NCI-H187 treated with DMSO at 0.1 percent for 48 hours (cell line): ENCODE measurements at places on chromosomes 3 and 15.

- DNase-seq: no peak
Observed at GRCh38 chr3:55170444-55170843, 242.6 kb upstream of the LRTM1 start.

- DNase-seq: no peak
Observed at GRCh38 chr15:81331600-81331999, 7.7 kb upstream of the STARD5 start.

DNA sequence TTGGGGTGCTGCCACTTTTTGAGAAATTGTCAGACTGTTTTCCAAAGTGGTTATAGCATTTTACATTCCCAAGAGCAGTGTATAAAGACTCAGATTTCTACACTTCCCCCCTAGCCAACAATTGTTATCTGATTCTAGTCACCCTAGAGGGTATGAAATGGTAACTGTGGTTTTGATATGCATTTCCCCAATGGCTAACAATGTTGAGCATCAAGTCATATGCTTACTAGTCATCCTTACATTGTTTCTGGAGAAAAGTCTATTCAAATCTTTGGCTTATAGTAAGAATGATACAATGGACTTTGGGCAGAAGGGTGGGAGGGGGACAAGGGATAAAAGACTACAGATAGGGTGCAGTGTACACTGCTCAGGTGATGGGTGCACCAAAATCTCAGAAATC, 73.3 kb downstream of the CSNK1G1 start:
- no peak for DNase-seq

DNA sequence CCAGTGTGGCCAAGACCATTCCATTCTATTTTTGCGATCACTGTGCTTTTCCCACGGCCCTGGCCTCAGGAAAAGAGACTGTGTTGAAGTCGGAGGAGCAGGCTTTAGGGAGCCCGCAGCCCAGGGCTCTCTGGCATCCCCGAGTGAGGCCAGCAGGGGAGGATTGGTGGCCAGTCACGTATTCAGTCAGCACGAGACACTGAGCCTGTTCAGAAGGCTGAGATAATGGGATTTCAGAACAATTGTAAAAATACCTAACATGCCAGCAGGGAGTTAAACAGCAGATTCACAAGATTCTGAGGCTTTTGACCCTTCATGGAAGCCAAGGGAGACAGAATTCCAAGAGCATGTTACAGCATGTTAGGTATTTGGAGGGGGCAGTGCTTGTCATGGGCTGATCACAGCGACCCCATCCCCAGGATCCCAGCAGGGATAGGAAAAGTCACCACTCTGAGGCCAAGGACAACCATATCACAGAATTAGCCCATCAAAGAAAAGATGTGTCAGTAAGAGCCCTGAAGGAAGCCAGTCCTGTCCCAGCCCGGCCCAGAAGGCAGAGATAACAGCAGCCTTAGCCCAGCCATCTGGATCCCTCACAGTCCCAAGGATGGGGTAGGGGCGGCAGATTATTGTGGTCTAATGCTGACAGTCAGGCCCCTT, 40.6 kb downstream of the AMOTL2 start:
- no peak for DNase-seq

DNA sequence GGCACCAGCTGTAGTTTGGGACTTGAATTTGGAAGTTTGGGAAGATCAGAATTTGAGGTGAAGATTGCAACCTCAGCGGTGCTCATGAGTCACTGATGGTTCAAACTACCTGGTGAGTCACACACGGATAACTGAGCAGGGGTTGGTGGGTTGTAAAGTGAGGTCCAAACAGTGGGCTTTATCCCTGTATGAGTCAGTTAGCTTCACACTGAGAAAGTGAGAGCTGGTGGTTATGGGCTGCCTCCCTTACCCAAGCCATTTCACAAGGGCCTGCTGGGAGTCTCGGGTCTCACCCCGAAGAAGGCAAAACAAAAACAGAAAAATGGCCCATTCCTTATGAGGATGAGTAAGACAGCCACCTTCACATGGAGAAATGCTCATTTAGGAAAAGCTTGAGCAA, 77.0 kb downstream of the ITGA11 start:
- DNase-seq: no peak

- DNase-seq: no peak
Observed at GRCh38 chr15:57313134-57313483, 63.2 kb upstream of the CGNL1 start.

- DNase-seq: no peak
Observed at GRCh38 chr3:31253782-31254181, 278.9 kb upstream of the STT3B start.

- DNase-seq: no peak
Observed at GRCh38 chr3:63954182-63954581, 42.0 kb upstream of the SCAANT1 start.

DNA sequence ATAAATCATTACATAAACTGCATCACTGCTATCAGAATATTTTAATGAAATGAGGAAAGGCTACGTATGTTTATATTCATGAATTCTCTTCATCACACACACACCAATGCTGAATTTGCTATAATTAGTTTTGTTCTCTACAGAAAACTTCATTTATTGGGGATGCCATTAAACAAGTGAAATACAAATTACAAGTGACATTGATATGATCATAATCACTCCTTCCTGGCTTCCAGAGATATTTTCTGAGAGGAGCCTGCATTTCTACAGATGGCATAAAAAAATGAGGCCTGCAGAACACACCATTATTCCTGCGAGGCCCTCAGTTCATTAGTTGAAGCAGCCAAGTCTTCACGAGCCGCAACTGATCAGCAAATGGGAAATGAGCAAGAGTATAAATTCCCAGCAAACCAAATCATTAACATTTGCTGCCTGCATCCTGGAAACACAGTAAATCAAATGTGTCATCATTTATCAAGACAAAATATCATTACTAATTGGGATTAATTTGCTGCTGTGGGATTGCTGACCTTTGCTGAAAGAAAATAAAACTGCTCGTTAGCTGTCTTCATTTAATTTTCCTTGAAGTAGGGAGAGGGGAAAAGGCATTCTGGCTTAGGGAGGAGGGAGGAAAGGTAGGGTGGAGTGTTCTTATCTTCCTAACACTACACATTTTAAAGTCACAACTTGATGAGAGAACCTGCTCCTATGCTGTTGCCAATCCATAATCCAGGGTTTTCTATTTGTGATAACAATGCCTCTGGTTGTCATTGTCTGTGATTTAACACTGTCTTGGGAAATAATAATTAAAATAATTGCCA, 921.9 kb downstream of the SQOR start:
- DNase-seq: no peak

DNA sequence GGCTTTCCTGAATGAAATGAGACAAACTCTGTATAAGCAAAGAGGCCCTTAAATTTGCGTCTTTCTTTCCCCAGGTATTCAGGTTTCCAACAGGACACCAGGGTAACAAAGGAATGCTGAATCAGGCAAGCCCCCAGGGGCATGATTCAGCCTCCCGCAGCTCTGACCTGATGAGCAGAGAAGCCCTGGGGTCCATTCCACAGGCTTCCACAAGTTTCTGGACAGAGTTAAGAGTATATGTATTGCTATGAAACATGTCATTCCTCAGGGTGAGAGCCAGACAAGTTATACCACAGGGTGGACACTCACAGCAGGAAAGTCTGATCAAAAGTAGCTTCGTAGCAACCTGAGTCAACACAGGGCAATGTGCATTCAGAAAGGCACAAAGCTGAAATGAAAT, 68.1 kb upstream of the CTNNB1 start:
- no peak for DNase-seq

DNA sequence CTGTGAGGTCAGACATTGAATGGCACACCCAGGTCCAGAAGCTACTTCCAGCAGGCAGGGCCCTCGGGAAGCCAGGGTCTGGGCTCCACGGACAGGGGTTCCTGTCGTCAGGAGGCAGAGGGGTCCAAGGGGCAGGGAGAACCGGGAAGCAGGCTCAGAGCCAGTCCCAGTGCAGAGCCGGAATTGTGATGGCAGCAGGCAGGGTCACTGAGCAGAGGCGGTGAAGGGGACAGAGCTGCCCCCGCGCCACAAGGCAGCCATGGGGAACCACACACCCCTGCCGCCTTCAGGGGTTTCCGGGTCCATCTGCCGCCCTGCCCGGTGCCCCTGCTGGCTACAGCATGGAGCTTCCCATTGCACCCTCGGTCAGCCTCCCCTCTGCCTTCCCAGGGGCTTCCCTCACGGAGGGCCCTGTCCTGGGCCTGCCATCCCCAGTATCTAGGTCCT, 136.9 kb downstream of the NSMCE3 start:
- no peak for DNase-seq

DNA sequence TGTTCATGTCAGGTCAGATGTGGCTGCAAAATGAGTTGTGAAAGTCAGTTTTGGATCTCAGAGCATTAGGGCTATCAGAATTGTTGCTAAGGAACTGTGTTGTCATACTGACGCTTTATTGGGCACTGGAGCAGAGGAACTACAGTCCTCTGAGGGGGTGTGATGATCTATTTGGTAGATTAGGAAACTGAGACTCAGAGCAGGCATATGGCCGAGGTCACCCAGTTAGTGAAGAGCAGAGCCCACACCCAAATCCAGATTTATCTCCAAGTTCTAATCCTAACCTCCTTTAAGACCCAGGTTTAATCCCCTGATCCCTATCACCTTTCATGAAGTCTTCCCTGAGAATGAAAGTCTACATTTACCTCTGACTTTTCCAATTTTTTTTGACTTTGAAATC, 25.6 kb upstream of the GLCE start:
- DNase-seq: no peak

- no peak for DNase-seq
Observed at GRCh38 chr3:36557021-36557707, 176.9 kb downstream of the STAC start.

- DNase-seq: no peak
Observed at GRCh38 chr15:101543431-101543830, 53.9 kb upstream of the PCSK6 start.

GRCh38 chr3:80238152-80238551, 470.4 kb upstream of the ROBO1 start:
- DNase-seq: no peak

DNA sequence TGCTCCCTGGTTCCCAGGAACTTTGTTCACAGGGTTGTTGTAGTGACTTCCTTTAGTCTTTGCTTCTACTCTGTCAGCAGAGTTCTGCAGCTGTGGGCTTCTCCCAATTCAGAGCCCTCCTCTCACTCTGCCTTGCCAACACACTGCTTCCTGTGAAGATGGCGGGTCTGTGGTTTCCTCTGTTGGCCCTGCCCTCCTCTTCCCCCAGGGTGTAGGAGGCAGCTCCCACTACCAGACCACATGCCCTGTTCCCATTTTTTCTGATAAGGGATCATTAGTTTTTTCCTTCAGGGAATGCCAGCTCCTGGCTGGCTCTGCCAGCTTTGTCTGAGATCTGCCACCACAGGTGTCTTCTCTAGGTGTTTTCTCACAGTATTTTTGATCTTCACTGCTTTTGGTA, 12.7 kb downstream of the SPSB4 start:
- no peak for DNase-seq

DNA sequence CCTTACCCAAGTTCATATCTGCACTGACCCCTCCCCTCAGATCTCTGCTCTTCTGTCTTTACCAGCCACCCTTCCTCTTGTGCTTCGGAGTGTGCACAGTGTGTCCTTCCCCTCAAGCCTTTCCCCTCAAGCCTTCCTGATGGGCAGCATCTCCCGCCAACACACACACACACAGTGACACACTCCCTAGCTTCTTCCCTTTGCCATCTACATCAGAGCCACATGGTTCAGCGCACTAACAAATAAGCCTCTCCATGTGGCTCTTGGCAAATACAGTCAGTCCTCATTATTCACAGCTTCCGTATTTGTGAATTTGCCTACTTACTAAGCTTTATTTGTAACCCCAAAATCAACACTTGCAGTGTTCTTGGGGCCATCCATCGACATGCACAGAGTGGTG, 37.5 kb downstream of the SH3BP5 start:
- no peak for DNase-seq

- no peak for DNase-seq
Observed at GRCh38 chr3:83765956-83766355, 1192.8 kb upstream of the CADM2 start.

DNA sequence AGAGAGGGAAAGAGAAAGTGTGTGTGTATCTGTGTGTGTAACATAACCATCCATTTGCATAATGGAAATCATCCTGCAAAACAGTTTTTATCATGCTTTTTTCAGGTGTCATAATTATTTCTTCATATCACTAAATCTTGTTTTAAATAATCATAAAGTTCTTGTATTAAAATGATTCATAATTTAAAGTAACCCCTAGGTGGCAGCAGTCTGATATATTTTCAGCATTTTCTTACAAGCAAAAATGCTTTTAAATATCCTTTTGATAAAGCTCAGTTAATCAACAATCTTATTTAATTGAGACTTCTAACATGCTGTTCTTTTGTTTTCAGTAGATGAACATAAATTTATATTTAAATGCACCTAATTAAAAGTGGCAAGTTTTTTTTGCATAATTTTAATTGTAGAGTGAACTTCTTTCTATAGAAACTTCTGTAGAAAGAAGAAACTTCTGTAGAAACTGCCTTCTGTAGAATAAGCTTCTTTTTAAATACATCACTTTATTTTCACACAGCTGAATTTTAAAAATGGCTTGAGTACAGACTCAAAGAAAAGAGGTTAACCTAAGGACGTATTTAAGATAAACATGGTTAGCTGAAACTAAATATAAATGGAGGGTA, 72.5 kb downstream of the OPA1 start:
- no peak for DNase-seq
